Stimulated activated CD4-positive, alpha-beta T cell treated with anti-CD3 and anti-CD28 coated beads, Interleukin-12 subunit alpha, Interleukin-12 subunit beta, amount 100 ng/mL, for 4 hours (primary cell): ENCODE measurements at places on chromosomes 4 and X.

GRCh38 chrX:96752781-96753180 lies 68.1 kb downstream of the DIAPH2 start:
- no peak for DNase-seq

- DNase-seq: peak; percentile 8
These were observed 2.7 kb upstream of the MAML3 start for GRCh38 chr4:140156529-140157171.

GRCh38 chr4:74544655-74545361 lies 99.9 kb downstream of the AREG start:
- no peak for DNase-seq

DNA sequence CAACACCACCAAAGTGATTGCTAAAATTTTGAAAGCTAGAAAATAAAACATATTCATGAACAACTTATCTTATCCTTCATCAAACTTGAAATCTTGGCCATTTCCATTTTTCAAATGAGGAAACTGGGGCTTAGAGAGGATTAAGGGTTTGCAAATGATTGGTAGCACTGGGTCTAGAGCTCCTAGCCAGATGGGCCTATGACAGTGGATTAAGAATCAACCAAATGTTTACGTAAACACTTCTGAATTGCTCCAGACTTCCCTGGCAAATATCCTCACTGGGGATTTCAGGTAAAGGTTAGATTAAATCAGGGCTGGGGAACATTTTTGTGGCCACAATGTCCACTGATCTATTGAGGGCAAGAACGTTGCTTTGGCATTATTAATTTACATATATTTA lies 241.2 kb downstream of the ANK2 start:
- DNase-seq: no peak

- DNase-seq: no peak
These were observed 6.5 kb downstream of the PLCXD1 start for GRCh38 chrX:287670-288069.

DNA sequence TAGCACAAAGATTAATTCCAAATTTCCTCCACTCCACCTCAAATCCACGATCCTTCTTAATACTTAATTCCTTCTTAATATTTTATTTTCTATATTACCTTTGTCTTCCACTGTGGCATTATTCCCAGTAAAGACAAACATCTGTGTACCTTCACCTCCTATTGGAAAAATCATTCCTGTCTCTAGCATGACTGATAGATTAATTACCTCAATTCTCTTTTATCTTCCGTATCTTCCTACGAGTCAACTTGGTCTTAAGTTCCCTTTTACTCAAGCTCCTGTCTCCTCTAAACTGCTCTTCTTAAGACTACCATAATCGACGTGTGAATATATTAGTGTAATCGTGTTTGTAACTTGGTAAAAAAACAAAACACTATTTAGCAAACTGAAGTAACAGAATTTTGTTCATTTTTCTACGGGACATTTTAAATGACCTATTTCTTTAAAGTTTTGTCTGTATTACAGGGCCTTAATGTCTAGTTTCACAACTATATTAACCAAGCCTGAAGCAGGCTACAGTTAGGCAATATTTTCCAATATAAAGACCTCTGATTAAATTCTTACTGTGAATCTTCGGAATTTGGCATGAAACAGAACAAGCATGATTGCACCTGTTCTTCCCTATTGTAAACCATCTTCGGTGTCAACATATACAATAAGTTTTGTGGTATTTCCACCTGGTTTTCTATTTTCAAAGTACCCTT lies 1.1 kb upstream of the USP38 start:
- no peak for DNase-seq

- no peak for DNase-seq
These were observed 68.7 kb downstream of the MGST2 start for GRCh38 chr4:139734201-139734874.

- DNase-seq: no peak
These were observed 83.2 kb downstream of the CPE start for GRCh38 chr4:165462009-165462408.

DNA sequence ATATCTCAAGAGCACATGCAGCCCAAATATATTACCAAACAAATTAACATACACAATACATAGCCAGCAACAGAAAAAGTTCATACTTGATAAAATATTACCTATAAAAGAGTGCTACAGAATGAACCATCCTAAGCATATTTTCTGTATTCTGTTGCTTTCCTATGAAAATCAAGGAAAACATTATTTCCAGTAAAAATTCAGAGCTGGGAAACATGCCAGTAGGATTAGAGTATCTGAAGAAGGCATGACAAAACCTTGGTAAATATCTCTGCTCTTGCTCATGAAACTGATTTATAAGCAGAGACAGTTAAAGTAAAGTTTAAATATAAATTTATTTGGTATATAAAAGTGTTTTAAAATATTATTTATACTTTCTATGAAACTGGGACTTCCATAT lies 599.7 kb downstream of the ARAP2 start:
- DNase-seq: no peak

DNA sequence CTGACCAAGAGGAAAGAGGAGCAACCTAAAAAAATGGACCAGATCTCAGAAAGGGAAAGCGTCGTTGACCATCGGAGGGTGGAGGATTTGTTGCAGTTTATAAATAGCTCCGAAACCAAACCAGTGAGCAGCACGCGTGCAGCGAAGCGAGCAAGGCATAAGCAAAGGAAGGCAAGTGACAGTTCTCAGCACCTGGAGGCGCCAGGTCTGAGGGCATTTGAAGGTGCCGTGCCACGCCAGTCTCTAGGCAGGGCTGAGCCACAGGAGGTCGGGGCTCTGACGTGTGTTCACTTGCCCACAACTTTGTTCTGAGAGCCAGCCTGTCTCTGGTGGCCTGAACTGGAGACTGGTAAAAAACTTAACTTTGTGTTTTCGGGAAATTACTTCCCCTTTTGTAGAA lies 59.7 kb downstream of the TNIP2 start:
- DNase-seq: no peak

DNA sequence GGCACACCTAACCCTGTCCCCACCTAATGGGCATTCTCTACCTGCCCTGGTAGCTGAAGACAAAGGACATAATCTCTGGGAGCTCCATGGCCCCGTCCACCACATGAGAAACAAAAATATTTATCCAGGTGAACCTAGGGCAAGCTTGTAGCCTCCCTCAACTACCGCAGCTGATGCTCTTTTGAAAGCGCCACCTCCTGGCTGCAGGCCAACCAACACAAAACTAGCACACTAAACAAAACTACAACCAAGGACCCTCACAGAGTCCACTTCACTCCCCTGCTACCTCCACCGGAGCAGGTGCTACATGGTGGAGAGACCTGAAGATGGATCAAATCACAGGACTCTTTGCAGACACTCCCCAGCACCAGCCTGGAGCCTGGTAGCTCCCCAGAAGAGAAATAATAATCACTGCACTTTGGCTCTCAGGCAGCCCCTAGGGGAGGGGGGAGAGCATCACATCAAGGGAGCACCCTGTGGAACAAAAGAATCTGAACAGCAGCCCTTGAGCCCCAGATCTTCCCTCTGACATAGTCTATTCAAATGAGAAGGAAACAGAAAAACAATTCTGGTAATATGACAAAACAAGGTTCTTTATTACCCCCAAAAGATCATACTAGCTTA lies 111.3 kb upstream of the ATP8A1 start:
- peak; percentile 11 for DNase-seq

GRCh38 chr4:73711989-73712388 lies 28.4 kb upstream of the CXCL8 start:
- no peak for DNase-seq

GRCh38 chrX:136447308-136447707 lies 40.4 kb upstream of the BRS3 start:
- no peak for DNase-seq
